Activated CD8-positive, alpha-beta memory T cell treated with anti-CD3 and anti-CD28 coated beads, Interleukin-2, amount 10 ng/mL, durations not matched to agents 7 days and 5 days (primary cell): ENCODE measurements at places on chromosomes 16 and 17.

DNA sequence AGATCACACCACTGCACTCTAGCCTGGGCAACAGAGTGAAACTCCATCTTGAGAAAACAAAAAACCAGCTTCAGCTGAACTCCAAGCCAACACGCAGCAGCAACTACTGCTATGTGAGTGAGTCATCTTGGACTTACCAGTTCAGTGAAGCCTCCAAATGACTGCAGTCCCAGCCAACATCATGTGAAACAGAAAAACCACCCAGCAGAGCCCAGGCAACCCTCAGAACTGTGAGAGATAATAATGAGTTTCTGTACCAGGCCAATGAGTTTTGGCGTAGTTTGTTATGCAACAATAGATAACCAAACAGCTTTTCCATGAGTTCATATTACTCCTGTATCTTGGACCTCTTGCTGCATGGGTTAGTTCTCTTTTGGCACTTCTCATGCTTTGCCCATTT, 23.3 kb downstream of the PHF12 start:
- peak; percentile 57 for DNase-seq

- peak; percentile 49 for DNase-seq
Observed at GRCh38 chr17:50931144-50931908, 65.2 kb upstream of the TOB1 start.

- DNase-seq, result peak; percentile 86
Observed at GRCh38 chr17:8954339-8954738, 11.2 kb downstream of the PIK3R5 start.

- no peak for DNase-seq
Observed at GRCh38 chr17:4858882-4859260, 25.7 kb downstream of the MINK1 start.

DNA sequence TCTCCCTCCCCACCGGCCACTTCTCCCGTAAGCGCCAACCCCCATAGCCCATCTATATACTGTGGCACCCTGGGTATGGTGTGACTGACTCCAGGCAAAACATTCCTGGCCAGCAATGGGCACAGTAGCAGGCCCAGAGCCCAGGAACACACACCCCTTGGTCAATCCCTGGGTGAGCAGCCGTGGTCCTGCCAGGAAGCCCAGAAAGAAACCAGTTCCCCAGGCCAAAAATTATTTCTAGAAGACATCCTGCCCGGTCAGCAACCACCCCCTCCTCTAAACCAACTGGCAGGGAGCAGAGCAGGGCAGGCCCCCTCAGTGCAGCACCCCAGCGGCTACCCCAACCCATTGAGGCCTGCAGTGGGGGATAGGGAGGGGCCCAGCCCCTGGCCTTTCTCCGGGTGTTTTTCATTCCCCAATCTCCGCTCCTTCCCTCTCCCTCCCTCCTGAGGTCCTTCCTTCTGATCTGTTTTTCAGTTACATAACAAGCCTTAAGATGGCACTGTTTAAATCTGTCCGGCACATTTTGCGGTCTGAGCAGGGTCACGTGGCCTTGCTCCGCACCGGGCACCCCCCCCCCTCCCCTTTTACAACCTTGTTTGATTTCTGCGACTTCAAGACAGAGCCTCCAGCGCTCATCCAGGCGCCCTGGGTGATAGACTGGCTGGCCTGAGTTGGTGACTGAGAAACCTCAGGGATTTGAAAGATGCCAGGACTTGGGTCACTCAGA, 2.0 kb downstream of the NPTX1 start:
- DNase-seq, result no peak

DNA sequence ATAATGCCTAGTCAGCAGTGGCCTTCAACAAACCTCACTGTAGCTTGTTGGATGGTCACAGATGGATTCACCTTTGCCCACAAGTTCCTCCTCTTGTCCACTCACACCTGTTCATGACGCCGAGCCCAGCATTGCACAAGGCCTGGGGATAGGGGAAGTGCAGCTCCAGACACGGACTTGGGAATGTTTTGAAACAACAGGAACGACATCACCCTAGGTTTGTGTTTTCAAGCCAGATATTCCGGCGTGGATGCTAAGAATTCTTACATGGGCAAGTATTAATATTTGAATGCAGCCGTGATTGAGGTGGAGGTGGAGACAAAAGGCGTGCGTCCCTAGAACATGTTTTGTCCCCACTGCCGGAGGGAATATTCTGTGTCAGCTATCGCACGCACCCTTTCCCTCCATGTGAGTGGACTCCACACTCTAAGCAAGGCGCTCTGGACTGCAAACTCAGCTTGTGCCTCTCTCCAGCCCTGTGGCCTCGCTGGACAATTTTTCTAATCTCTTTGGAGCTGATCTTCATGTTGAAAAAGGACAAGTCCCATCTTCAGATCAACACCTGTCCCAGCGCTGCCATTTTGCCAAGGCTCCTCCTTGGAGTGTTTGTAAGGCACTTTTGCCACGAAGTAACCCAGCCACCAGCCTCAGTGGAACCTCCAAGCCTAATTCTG, 2.0 kb upstream of the BANP start:
- DNase-seq, result no peak

DNA sequence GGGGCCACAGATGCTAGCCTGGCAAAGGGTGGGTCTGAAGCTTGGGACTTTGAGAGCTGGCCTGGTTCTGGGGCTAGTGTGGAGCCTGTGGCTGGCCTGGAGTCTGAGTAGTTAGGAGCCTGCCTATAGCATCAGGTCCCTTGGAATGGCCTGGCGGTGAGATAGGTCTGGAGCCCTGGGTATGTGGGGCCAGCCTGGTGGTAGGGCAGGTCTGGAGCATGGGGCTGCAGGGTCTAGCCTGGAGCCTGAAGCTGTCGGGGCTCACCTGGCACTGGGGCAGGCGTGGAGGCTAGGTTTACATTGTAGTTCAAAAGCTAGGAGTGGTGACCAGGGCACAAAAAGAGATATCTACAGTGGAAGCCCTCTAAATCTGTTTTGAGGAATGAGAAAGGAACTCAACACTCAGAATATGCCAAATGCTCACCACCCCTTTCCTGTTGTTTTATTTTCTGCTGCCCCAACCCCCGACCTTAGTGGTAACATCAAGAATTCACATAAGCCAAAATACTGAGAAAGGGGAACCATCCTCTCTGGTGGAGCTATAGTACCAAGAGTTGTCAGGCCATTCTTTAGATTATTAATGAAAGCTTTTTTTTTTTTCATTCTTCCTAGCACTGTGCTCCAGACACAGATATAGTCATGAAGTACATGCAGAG, 100.3 kb downstream of the TANC2 start:
- DNase-seq, result peak; percentile 46

GRCh38 chr16:65540901-65541300, 419.0 kb upstream of the CDH11 start:
- DNase-seq, result no peak

- no peak for DNase-seq
Observed at GRCh38 chr16:57045694-57046381, 46.5 kb upstream of the CPNE2 start.

GRCh38 chr17:79192503-79193351, 118.1 kb downstream of the ENGASE start:
- peak; percentile 46 for DNase-seq

GRCh38 chr16:89458551-89458950, 31.8 kb downstream of the ANKRD11 start:
- no peak for DNase-seq

- no peak for DNase-seq
Observed at GRCh38 chr16:85234310-85235204, 122.3 kb upstream of the CIBAR2 start.

DNA sequence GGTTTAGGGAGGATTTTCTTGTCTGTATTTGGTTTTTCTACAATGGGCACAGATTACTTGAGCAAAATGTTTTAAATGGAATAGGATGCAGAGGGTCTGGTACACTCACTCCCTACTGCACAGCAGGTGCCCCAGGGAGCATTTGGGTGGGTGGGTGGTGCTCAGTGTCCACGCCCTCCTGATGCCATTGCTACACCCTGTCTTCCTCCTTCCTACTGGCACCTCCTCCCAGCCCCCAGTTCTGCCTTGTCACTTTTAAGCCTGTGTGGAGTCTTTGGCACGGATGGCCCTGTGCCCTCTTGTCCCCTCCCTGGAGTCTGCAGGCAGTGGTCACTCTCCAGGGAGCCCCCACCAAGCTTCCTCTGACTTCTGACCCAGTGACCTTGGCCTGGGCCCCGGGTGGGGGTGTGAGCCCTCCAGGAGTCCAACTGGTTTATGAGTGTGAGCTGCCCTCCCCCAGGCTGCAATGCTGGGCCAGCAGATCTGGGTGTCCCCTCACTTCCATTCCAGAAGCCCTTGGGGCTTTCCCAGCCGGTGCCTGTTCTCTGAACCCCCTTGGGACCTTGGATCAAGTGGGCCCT, 15.5 kb downstream of the LLGL2 start:
- no peak for DNase-seq

DNA sequence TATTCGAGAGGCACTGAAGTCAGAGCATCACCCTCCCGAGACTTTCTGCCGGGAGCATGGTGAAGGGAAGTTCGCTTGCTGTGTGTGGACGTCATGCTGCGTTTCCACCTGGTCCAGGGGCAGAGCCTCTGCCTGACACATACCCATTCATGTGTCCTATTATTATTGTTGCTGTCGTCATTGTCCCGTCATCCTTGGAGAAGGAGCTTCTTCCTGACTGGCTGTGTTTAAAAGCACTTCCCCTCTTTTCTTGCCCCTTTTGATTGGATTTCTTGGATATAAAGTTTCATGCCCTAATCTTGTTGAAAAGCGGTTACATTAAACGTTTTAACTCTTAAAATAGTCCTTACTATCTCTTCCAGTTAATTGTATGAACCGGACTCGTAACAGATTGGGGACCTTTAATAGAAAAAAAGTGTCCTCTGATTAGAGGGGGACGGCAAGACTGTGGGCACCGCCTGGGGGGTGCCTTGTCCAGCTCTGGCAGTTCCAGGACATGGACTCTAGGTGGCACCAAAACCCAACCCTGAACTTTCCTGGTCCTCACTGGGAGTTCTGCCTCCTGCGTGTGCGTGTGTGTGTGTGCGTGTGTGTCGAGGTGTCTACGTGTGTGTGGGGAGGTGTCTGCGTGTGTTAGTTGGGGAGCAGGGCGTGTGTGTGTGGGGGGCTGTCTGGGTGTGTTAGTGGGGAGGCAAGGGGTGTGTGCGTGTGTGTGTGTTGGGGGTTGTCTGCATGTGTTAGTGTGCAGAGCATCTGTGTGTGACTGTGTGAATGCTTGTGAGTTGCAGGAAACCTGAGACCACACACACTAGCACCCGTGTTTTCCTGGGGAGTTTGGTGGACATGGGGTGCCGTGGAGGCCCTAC, 133.3 kb upstream of the CIBAR2 start:
- peak; percentile 65 for DNase-seq

GRCh38 chr16:72073560-72074230, 10.7 kb downstream of the HPR start:
- DNase-seq, result no peak

DNA sequence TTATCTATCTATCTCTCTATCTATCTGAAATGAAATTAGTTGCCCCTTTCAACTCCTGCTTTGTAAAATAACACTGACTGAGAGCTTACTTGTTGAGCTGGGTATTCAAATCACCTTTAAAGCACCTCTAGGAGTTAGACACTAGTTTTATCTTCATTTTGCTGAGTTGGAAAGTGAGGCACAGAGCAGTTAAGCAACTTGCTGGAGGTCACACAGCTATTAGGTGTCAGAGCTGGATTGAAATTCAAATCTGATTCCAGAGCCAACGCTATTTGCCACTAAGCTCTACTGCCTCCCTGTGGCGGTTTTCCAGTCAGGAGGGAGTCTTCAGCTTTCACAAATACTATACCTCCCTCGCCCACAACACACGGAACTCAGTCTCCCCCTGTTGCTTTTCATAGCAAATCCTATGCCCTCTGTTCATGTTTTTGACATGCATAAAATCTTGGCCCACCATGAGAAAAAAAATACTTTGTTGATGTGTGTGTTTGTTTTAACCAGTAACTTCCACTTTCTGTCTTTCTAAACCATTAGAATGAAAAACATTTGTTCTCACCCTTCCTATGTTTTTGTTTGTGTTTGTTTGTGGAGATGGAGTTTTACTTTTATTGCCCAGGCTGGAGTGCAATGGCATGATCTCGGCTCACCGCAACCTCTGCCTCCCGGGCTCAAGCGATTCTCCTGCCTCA, 74.8 kb upstream of the SMURF2 start:
- peak; percentile 80 for DNase-seq

GRCh38 chr16:49640581-49640980, 215.3 kb downstream of the ZNF423 start:
- DNase-seq, result no peak

DNA sequence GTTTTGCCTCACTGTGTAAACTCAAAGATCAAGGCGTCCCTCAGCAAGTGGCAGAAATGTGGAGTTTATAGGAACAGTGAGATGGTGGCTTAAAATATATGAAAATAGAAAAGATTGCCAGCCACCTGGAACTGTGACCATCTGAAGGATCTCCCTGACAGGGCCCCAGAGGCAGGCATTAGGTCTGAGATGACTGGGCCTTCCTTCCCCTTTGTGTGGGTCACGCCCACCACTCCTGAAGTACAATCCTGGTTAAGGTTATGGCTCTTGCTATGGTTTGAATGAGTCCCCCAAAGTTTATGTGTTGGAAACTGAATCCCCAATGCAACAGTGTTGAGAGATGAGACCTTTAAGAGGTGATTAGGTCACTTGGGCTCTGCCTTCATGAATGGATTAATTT, 6.4 kb downstream of the ST6GALNAC2 start:
- DNase-seq, result no peak

- DNase-seq, result no peak
Observed at GRCh38 chr17:49104511-49105074, 28.0 kb upstream of the B4GALNT2 start.

DNA sequence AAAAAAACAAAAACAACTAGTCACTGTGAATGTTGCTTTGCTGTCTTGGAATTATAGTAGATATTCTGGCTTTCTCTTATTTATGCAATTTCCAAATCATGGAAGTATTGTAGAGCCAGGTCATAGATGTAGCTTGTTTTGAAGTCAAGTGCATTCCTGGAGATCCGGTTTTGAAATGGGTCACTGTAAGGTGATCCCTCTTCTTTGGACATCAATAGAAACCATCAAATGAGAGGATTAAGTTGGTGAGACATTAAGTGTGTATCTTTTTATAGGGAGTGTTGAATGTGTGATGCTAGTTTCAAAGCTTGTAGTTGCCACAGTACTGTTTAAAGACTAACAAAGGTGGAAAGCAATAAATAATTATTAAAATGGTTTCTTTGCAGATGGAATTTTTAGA, 4.5 kb downstream of the PRKAR1A start:
- no peak for DNase-seq

DNA sequence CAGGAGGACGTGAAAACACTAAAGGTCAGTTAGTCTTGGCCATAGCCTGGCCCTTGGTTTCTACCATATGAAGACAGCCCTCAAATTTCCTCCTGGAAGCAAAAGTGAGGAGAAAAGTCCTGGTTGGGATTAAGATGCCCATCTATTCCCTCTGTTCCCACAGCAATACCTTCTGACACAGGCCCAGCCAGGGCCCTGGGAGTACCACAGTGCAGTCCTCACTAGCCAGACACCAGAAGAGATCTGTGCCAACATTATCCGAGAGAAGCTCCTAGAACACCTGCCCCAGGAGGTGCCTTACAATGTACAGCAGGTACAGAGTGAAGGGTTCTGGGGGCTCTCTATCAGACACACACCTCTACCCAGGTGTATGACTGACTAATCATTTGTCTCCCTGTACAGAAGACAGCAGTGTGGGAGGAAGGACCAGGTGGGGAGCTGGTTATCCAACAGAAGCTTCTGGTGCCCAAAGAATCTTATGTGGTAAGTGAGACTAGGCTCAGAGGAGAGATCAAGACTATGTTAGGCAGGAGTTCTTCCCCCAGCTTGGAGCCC, 4.1 kb downstream of the ERAL1 start:
- DNase-seq, result no peak

- DNase-seq, result no peak
Observed at GRCh38 chr17:20214794-20215193, 205.6 kb downstream of the SPECC1 start.
